ENCODE measurements at places on chromosomes 5 and 9.

GRCh38 chr9:119868694-119869093 is 499.5 kb upstream of the BRINP1 start:
- no peak for DNase-seq

DNA sequence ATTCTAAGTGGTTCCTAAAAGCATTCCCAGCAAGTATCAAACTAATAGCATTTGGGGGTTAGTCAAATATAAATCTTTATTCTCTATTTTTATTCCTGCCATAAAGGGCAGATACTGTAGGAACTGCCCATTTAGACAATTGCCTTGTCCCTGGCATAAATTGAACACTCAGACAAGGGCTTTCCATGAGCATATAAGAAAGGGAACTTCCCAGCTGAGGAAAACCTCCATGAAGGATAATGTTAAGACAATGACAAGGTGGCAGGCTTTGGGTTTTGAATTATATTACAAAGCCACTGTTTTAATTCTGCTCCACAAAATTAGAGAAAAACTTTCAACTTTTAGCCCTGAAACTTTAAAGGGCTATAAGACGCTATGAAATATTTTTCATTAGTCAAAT is 81.3 kb downstream of the ST8SIA4 start:
- DNase-seq = no peak

- no peak for DNase-seq
These were observed 557.9 kb downstream of the CTNND2 start for GRCh38 chr5:11346336-11346735.

DNA sequence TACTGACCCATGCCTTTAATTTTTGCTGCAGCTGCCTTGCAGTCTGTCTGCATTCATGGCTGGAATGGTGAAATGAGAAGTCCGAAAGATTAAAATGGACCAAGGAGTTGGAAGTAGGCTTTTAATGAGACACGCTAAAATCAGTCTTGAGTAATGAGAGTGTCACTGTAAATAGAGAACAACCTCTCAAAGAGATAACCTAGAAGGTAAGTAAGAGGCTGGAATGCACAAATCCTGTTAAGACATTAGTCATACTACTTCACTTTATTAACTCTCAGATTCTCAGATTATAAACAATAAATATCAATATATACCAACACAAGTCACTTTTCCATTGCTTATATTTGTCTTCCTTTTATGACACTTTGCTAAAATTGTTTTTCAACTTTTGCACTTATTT is 880.6 kb upstream of the C9orf72 start:
- no peak for DNase-seq

GRCh38 chr9:129910628-129911567 is 75.6 kb downstream of the USP20 start:
- no peak for DNase-seq

DNA sequence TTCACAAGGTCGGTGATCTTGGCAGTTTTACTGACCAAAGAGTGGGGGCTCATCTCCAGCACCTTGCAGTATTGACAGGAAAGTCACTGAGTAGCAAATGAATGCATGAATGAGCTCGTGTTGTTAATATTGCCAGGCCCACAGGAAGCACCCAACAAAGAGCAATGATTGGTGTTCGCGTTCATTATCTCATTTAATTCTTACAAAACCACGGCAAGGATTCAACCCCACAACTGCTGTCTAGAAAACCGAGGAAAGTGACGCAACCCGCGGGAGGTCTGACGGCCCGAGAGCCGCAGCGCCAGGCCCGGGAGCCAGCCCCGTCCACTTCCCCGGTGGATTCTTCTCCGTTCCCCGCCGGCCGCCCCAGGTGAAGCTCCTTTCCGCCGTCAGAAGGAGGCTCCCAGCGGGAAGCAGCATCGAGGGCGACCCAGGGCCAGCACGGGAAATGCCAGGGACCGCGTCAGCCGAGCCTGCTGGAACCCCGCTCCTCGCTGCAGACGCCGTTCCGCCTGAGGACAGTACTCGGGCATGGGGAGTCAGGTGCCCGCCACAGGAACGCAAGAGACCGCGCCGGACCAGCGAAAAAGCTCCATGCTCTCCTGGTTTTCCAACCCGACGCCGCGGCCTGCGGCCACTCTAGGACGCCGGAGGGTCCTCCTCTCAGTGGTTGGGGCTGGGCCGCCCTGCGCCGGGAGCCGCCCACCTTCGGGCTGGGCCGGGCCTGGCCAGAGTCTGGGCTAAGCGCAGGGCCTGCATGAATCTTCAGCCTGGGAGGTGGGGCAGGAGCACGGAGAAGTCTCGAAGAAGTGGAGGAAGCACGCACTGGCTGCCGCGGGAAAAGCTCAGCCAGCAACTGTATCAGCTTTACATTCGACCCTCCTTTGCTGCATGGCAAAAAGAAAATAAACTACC is 19.8 kb upstream of the FER start:
- no peak for DNase-seq

- DNase-seq = no peak
These were observed 99.6 kb downstream of the ASTN2 start for GRCh38 chr9:117315236-117315635.

DNA sequence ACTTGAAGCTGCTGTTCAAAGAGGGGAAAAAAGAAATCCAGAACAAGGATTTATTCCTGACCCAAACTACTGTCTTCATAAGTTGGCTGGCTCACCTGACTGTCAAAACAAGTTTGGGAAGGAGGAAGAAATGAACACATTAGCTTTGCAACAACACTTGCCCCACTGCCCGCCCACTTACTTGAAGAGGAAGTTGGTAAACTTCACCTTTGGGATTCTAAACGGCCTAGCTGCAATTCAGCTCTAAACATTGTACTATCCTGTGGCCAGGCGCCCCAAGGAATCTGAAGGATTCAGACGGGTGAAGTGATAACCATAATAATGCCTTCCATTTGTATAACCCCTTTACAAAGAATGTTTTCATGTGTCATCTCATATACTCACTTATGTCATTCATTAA is 199.4 kb downstream of the ARRDC3 start:
- no peak for DNase-seq

GRCh38 chr5:120803282-120803681 is 339.2 kb downstream of the PRR16 start:
- DNase-seq = no peak

- DNase-seq = no peak
These were observed 121.7 kb upstream of the ZNF366 start for GRCh38 chr5:72628771-72629371.

- no peak for DNase-seq
These were observed 269.8 kb upstream of the RGMB start for GRCh38 chr5:98503616-98504015.

DNA sequence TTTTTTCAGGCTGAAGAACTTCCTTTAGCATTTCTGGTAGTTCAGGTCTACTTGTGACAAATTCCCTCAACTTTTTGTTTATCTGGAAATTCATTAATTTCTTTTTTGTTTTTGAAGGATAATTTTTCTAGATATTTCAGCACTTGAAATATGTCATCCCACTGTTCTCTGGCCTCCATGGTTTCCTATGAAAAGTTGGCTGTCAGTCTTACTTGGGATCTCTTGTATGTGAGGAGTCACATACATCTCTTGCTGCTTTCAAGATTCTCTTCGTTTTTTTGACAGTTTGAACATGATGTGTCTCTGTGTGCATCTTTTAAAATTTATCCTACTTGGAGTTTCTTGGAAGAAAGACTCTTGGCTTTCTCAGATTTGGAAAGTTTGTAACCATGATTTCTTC is 79.5 kb downstream of the RIC1 start:
- no peak for DNase-seq

GRCh38 chr9:131579789-131580211 is 34.5 kb downstream of the PRRT1B start:
- DNase-seq = no peak

DNA sequence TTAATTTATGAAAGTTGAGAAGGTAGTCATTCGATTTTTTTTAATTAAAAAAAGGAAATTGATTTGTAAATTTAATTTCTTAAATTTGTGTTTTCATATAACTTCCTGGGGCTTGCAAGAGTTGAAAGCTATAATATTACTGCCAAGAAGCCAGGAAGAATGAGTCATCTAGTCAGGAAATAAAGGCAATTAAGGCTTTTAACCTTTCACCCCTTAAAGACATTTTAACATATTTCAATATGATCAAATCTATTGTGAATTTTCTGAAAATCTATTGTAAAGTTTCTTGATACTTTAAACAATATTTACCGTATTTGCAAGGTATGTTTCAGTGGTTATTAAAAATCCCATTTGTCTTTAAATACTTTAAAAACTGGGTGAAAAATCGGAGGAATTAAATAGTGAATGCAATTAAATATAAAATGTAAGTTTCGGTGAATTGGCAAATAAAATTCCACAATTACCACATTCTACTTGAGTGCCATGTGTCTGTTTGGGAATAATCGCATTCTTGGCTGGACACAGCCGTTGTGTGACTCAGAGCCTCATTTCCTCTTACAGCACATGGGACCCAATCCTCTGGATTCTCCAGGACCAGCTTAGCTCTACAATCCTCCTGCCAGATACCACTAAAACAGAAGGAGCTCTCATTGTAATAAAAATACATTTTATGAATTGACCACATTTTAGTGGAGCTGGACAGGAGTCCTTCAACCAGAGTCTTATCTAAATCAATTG is 310.7 kb downstream of the HCN1 start:
- DNase-seq = no peak

DNA sequence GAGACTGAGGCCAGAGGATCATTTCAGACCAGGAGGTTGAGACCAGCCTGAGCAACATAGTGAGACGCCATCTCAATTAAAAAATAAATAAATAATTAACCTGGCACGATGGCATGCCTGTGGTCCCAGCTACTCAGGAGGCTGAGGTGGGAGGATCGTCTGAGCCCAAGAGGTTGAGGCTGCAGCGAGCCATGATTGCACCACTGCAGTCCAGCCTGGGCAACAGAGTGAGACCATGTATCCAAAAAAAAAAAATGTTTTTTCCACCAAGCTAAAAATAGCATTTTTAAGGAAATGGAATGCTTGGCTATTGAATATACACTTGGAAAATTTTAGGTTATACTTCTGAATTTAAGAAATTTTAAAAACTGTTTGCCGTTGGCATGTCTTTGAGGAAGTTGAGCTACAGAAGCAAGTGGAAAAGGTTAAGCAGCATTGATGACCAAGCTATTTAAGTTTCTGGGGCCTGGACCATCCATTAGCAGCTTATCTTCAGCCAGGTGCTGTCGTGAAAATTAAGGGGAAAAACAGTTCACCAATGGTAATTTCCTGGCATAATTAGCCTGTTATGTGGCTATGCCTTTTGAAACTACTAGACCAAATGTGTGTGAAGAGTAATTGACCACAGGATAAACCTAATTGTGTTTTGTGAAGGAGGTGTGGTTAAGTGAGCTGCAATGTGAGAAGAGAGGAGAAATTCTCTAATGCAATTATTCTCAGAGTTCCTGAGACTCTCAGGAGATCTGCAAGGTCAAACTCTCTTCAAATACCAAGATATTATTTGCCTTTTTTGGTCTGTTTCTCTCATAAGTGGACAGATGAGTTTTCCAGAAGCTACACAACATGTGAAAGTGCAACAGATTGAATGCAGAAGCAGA is 21.0 kb downstream of the F2R start:
- no peak for DNase-seq

DNA sequence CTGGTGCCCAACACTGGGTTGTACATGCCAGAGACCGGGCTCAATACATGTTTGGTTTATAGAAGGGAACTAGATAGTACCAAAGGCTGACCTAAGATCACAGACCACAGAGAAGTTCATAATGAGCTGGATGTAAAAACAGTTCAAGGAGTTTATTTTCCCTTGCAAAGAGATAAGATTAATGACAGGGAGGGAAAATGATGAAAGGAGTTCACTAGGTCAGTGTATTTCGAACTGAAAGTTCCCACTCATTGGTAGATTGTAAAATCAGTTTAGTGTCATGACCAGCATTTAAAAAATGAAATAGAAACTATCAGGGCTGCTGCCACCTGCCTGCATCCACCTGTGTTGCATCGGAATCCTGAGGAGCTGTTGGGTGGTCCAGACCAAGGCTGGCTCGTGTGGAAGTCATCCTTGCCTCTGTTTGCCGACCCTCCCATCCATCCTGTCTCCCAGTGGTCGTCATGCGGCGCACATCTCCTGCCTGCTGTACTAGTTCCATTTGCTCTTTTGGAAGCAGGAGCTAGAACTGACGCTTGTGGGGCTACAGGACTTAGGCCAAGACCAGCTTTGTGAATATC is 21.1 kb downstream of the TBC1D2 start:
- no peak for DNase-seq

GRCh38 chr5:118578093-118578492 is 410.3 kb downstream of the DTWD2 start:
- no peak for DNase-seq

- DNase-seq = no peak
These were observed 408.1 kb upstream of the ZNF608 start for GRCh38 chr5:125154301-125155110.

DNA sequence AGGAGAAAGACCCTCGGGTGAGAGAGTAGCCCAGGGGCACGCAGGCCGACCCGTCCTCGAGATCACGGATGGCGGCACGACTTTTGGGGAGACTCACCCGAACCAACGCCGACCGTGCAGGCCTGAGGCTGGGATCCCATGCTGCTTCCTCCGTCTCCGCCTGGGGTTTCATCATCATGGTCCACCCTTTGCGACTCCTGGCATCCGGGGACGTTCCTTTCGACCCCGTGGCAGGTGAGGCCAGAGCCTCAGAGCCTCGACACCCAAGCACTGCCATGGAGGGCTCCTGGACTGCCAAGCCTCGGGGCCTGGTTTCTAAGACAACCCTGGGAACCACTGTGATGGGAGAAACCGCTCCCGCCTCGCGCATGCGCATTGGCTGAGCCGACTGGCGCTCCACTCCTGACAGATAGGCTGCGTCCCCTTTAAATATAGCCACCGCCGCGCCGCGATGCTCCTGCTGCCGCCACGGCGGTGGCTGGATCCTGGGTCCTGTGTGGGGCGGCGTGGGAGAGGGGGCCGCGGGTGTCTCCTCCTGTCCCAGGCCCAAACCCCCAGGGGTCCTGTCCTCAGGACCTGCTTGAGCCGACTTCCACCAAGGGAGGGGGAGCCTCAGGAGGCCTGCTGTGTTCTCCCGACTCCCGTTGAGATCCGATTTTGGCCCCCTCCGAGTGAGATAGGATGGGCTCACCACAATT is 481.6 kb downstream of the SPATA31A7 start:
- DNase-seq = no peak

DNA sequence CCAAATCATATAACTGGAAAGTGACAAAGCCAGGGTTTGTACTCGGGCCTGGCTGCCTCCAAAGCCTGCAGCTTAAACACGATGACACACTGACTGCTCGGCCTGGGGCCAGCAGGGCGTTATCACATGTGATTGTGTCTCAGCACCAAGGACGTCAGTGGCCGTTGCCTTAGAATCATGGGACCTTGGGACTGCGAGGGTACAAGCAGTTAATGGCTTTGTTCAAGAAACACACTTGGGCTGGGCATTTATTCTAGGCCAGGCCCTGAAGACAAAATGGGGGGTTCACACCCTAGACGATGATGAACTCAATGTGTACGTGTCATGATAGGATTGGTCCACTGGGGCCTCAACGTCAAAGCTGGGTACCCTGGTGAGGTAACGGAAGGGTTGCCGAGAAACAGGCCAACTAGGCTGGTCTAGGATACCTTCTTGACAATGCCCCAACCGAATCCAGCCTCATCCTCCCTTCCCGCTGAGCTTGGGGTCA is 13.0 kb downstream of the SH3PXD2B start:
- DNase-seq = no peak

All from stimulated activated CD4-positive, alpha-beta T cell treated with anti-CD3 and anti-CD28 coated beads, TNF-alpha, amount 100 ng/mL, for 24 hours (primary cell).